ENCODE measurements at places on chromosomes 1 and 21.

DNA sequence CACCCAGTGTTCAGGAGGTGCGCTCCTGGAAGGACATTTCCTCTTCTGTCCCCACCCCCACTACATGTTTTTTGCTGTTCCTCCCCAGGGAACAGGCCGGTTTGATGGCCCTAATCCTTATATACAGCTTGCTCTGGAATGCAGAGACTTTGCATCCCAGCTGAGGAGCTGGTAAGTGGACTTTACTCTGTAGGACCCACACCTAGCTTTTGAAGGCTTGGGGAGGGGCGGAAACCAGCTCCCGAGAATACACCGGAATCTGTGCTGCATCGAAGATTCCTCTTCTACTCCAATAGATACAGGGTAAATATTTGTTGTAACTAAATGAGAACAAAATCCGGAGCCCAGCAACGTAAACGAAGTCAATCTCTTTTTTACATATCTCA, 1.2 kb upstream of the CGN start:
- DNase-seq, result no peak
- no peak overlapping the region for H3K4me3 ChIP-seq
- peaks cover 24% of the 10 kb centered on the region for H3K27me3 ChIP-seq
- peaks cover 24% of the 10 kb centered on the region for H3K4me1 ChIP-seq

- no peaks in the 10 kb centered on the region for H3K27me3 ChIP-seq
- DNase-seq, result peak; percentile 66
- peak overlapping the region; percentile 26 for H3K4me3 ChIP-seq
- H3K36me3 ChIP-seq, result no peaks in the 10 kb centered on the region
Measured at GRCh38 chr1:229563701-229564100, 5.2 kb upstream of the ABCB10 start.

GRCh38 chr1:183281039-183281438, 95.0 kb downstream of the LAMC2 start:
- no peaks in the 10 kb centered on the region for H3K27me3 ChIP-seq
- H3K27ac ChIP-seq, result peak overlapping the region; percentile 77
- no peaks in the 10 kb centered on the region for H3K36me3 ChIP-seq

- H3K4me1 ChIP-seq, result peaks cover 13% of the 10 kb centered on the region
- H3K27me3 ChIP-seq, result no peaks in the 10 kb centered on the region
- no peak overlapping the region for H3K27ac ChIP-seq
- H3K4me3 ChIP-seq, result no peak overlapping the region
- no peak for DNase-seq
- no peaks in the 10 kb centered on the region for H3K36me3 ChIP-seq
Measured at GRCh38 chr1:226784081-226785049, 45.3 kb upstream of the ITPKB start.

- H3K27ac ChIP-seq, result no peak overlapping the region
- DNase-seq, result no peak
- H3K27me3 ChIP-seq, result no peaks in the 10 kb centered on the region
- no peaks in the 10 kb centered on the region for H3K4me1 ChIP-seq
Measured at GRCh38 chr1:184228558-184228957, 158.3 kb upstream of the C1orf21 start.

- peak; percentile 18 for DNase-seq
- peaks cover 23% of the 10 kb centered on the region for H3K4me1 ChIP-seq
- peak overlapping the region; percentile 63 for H3K4me3 ChIP-seq
- no peaks in the 10 kb centered on the region for H3K27me3 ChIP-seq
- peak overlapping the region; percentile 86 for H3K27ac ChIP-seq
Measured at GRCh38 chr1:192809307-192810252, 741 bp downstream of the RGS2 start.

DNA sequence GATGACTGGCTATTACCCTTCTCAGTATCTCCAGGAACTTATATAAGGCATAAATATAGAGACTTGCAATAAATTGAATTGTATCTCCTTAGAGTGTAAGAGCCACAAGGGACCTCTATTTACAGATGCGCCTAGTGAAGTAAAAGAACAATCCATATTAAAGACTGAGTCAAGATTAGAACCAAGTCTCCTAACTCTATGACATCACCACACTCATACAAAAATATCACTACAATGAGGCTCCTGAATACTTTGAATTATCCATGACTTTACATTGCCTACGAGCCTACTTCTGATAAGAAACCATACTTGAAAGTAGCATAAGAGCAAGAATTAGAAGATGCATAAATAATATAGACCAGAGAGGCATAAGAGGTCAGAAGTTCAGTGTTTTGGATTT, 18.8 kb downstream of the DPYD start:
- no peak overlapping the region for H3K27ac ChIP-seq
- no peak overlapping the region for H3K4me3 ChIP-seq
- H3K27me3 ChIP-seq, result no peaks in the 10 kb centered on the region

DNA sequence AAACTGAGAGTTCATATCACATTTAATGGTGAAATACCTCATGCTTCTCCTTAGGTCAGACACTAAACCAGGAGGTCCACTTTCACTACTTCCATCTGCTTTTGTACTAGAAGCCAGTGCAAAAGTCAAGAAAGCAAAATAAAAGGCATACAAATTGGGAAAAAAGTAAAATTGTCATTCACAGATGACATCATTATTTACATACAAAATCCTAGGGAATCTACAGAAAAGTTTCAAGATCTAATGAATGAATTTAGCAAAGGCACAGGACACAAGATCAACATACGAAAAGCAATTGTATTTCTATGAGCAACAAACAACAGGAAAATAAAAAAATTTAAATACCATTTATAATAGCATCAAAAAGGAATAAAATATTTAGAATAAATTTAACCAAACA, 41.5 kb downstream of the LYST start:
- no peak overlapping the region for H3K4me3 ChIP-seq
- H3K36me3 ChIP-seq, result no peaks in the 10 kb centered on the region
- no peak for DNase-seq
- H3K27ac ChIP-seq, result no peak overlapping the region

GRCh38 chr1:145782272-145783099, 41.4 kb downstream of the RNF115 start:
- peak overlapping the region; percentile 51 for H3K4me3 ChIP-seq
- no peak for DNase-seq
- no peaks in the 10 kb centered on the region for H3K36me3 ChIP-seq
- peaks cover 59% of the 10 kb centered on the region for H3K4me1 ChIP-seq
- H3K27ac ChIP-seq, result peak overlapping the region; percentile 59
- H3K27me3 ChIP-seq, result no peaks in the 10 kb centered on the region

GRCh38 chr1:61812916-61813315, 70.6 kb downstream of the PATJ start:
- no peaks in the 10 kb centered on the region for H3K36me3 ChIP-seq
- no peak overlapping the region for H3K27ac ChIP-seq
- no peak for DNase-seq

DNA sequence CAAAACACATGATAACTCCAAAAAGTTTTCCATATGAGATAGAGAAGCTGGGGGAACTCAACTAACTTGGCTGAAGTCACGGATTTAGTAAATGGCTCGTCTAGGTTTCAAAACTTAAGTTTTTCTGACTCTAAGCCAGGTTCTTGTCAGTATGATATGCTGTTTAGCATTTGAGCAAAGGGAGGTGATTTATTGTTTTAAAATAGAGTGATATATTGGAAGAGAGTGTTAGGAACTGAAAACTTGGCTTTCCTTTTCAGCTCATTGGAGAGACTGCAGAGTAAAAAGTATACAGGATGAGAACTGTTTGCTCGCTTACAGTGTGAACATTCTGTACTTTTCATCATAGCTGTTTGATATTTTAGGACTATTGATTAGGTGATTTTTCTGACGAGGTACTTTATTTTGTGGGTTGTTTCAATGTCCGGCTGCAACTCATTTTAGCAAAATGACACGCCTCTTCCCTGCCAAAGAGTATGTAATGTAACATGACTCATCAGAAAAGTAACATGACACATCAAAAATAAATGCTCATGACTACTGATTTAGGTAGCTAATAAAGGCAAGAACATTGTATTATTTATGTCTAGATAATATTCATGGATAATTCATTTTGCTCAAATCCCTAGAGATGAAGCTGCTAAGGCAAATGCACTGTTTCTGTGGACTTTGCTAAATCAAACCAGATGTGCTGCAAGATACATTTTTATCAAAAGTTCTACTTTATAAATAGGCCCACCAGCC, 355.1 kb downstream of the GPATCH2 start:
- H3K27ac ChIP-seq, result no peak overlapping the region
- H3K36me3 ChIP-seq, result no peaks in the 10 kb centered on the region
- H3K4me1 ChIP-seq, result no peaks in the 10 kb centered on the region
- no peak overlapping the region for H3K4me3 ChIP-seq

DNA sequence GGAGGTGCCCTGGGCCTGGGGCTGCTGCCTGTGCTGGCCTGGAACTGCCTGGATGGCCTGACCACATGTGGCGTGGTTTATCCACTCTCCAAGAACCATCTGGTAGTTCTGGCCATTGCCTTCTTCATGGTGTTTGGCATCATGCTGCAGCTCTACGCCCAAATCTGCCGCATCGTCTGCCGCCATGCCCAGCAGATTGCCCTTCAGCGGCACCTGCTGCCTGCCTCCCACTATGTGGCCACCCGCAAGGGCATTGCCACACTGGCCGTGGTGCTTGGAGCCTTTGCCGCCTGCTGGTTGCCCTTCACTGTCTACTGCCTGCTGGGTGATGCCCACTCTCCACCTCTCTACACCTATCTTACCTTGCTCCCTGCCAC, 1.8 kb downstream of the GPR3 start:
- H3K4me1 ChIP-seq, result peaks cover 7% of the 10 kb centered on the region
- no peak overlapping the region for H3K27ac ChIP-seq
- no peak overlapping the region for H3K4me3 ChIP-seq
- no peak for DNase-seq
- no peaks in the 10 kb centered on the region for H3K27me3 ChIP-seq

GRCh38 chr1:58426918-58427317, 119.6 kb downstream of the OMA1 start:
- H3K4me3 ChIP-seq, result no peak overlapping the region
- no peaks in the 10 kb centered on the region for H3K27me3 ChIP-seq
- no peak overlapping the region for H3K27ac ChIP-seq
- H3K4me1 ChIP-seq, result peaks cover 6% of the 10 kb centered on the region
- H3K36me3 ChIP-seq, result no peaks in the 10 kb centered on the region
- DNase-seq, result no peak

DNA sequence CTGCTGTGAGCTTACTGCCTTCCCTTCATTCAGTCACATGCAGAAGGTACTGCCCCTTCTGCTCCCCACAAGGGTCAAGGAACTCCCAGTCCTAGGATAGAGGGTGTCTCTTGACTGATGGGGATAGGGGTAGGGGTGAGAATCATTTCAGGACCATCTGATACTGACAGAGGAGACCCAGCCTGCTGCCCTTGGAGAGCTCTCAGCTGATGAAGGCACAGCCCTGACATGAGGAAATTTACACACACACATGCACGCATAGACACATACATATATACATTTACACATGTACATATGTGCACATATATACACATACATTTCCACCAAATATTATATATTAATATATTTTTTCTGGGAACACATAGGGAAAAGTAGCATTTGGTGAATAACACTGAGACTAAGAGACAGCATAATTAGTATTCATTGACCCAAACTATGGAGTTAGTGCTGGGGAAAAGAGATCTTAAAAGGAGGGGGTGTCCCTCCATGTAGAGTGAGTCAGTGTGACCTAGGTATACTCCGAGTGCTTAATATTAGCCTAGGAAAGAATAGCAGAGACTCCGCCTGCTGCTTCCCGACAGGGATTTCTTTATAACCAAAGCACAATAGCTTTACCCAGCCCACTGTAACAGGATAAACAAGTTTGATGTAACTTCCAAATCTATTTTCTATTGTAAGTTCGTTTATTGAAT, 27.6 kb upstream of the HHAT start:
- no peaks in the 10 kb centered on the region for H3K27me3 ChIP-seq
- peaks cover 8% of the 10 kb centered on the region for H3K4me1 ChIP-seq

DNA sequence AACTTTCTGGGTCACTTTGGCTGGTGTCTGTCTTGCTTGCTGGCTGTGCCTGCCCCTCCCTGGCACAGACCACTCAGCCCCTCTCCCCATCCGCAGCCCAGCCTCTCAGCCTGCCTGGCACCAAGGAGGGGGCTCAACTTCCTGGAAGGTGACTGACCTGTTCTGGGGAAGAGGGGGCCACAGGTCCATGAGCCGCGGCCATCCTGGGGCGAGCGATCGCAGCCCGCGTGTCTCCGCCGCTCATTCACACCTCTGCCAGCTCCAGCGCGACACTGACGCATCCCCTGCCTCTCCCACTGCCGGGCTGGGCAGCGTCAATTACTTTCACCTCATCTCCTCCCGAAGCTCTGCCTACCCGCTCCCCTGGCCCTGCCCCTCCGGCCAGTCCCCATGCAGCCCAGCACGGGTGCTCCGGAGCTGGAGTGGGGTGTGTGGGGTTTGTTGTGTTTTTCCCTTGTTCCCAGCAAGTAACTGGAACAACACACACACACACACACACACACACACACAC, 14.3 kb downstream of the SLC6A9 start:
- H3K27me3 ChIP-seq, result no peaks in the 10 kb centered on the region
- no peak overlapping the region for H3K4me3 ChIP-seq
- H3K27ac ChIP-seq, result no peak overlapping the region
- no peaks in the 10 kb centered on the region for H3K36me3 ChIP-seq

DNA sequence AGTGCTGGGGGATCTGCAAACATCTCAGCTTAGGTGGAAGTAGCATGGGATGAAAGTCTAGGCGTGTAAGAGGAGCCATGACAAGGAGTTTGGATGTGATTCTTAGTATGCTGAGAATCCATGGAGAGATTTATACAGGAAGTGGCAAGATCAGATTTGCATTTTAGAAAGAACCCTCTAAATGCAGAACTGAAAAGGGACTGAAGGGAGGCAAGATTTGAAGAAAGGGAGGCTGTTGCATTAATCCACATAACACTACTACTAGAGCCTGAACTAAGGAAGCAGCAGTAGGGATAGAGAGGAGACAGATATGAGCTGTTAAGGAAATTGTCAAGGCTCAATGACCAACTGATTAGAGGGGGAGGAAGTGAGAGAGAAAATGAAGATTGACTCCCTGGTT, 9.8 kb downstream of the C1orf74 start:
- no peaks in the 10 kb centered on the region for H3K36me3 ChIP-seq
- H3K4me1 ChIP-seq, result peaks cover 6% of the 10 kb centered on the region
- no peaks in the 10 kb centered on the region for H3K27me3 ChIP-seq
- H3K27ac ChIP-seq, result no peak overlapping the region
- H3K4me3 ChIP-seq, result no peak overlapping the region

- peak overlapping the region; percentile 58 for H3K27ac ChIP-seq
- no peaks in the 10 kb centered on the region for H3K36me3 ChIP-seq
- H3K4me3 ChIP-seq, result no peak overlapping the region
- no peak for DNase-seq
- H3K27me3 ChIP-seq, result no peaks in the 10 kb centered on the region
- peaks cover 56% of the 10 kb centered on the region for H3K4me1 ChIP-seq
Measured at GRCh38 chr1:23100074-23100748, 68.4 kb downstream of the LUZP1 start.

DNA sequence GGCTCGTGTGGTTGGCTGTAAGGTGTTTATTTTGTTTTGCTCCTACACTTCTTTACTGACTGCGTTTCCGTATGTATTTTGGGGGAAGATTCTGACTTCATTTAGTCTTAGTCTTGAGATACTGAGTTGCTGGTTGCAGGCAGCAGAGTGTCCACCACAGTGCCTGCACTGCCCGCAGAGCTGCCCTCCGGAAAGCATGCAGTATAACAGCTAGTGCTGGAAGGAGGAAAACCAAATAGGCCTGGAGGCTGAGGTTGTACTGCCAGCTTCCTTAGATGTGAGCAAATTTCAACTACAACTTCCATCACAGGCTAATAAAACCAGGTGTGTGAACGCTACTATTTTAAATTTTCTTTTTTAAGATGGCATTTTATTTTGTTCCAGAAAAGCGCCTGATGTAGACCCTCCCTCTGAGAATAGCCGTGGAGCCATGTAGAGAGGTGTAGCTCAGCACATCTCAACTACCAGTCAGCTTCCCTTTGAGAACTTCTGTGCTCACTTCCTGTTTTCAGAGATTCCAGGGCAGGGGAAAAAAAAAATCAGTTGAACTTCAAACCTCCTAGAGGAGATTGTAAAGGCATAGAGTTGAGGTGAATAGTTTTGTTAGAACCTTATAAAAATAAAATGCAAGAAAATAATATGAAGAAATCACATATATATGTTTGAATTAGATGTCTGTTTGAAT, 17.6 kb downstream of the LMO4 start:
- no peak for DNase-seq
- H3K4me1 ChIP-seq, result no peaks in the 10 kb centered on the region
- H3K4me3 ChIP-seq, result no peak overlapping the region
- peaks cover 12% of the 10 kb centered on the region for H3K36me3 ChIP-seq

Data from heart right ventricle (tissue), 16 donors.